ENCODE measurements at places on chromosomes 5 and 9.

GRCh38 chr5:143947313-143947712 is 135.4 kb downstream of the HMHB1 start:
- DNase-seq: no peak

- DNase-seq: no peak
Measured at GRCh38 chr9:29100762-29101161, 1527.5 kb upstream of the C9orf72 start.

GRCh38 chr5:64506567-64507263 is 900 bp downstream of the RGS7BP start:
- DNase-seq: no peak

DNA sequence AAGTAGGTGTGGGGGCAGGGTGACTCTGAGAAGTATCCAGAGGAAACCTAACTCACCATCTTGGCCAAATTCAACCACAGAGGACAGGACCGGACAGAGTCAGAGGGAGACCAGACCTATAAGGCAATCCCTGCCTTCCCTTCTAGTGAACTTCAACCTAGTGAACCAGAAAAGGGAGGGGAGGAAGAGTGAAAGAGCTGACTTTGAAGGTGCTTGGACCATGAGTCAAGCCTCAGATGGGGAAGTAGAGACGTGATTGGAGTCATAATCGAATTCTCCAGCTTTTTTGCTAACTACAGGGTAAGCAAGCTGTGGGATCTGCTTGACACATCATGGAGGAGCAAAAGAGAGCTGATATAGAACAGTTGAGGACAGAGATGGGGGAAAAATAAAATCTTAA is 18.8 kb upstream of the KIF2A start:
- DNase-seq: no peak

- no peak for DNase-seq
Measured at GRCh38 chr5:172156541-172156994, 31.5 kb downstream of the STK10 start.

GRCh38 chr5:151338734-151339133 is 8.6 kb downstream of the SLC36A2 start:
- DNase-seq: no peak

- DNase-seq: no peak
Measured at GRCh38 chr5:42813533-42813932, 1.8 kb upstream of the SELENOP start.

DNA sequence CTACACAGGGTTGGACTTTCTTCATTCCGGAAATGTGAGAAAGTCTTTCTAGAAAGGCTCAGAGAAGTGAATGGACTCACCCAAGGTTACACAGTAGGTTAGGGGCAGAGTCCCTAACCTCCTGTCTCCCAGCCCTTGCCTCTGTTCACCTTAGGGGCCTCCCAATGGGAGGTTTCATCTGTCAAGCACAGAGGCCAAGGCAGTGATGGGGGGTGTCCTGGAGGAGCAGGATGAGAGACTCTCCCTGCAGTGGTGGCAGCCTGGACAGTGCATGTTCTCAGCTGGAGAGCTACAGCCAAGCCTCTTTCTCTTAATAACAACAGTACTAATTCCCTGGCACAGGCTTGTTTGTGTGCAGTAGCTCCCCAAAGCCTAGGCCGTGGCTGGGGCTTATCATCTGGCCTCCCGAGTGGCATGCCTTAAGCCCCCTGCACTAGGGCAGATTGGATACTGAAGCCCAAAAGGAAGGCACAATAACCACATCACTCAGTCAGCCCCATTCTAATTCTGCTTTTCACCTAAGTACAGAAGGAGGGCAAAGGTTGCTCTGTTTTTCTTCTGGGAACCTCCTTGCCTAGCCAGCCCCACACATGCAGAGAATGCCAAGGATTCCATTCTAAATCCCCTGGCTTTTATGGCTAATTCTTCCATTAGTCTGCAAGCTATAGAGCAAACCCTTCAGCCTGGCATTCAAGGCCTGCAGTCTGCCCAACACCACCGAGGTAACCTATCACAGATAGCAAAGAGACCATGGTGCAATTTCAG is 50.2 kb upstream of the XPA start:
- DNase-seq: no peak

- DNase-seq: no peak
Measured at GRCh38 chr9:15469406-15469805, 41.4 kb downstream of the PSIP1 start.

DNA sequence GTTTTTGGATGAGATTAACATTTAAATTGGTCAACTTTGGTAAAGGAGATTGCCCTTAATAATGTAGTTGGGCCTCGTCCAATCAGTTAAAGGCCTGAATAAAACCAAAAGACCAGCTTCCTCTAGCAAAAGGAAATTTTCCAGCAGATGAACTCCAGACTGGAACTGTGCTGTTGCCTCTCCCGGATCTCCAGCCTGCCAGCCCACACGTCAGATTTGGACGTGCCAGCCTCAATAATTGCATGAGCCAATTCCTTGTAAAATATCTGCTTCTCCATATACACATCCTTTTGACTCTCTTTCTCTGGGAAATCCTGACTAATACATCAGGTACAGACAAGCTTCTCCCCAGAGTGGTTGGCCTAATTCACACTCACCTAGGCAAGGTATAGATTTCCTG is 175.8 kb upstream of the ADCY2 start:
- DNase-seq: no peak

GRCh38 chr9:134531220-134531970 is 110.2 kb upstream of the COL5A1 start:
- DNase-seq: no peak
